ENCODE measurements at places on chromosomes 6 and 20.

DNA sequence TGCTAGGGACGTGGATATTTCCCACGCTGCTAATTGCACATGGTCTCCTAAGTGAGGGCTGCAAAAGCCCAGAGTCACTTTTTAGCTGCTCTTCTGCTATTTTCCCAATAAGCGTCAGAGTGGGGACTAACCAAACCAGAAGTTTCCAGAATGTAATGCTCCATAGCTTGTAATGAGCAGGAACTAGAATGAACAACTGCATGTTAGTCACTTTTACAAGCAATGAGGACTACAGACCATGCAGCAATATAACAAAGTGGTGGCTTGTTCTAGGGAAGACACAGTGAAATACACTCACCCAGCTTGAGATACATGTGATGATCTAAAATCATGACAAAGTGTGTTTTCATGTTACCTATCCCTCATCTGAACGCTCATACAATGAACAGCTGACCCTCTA, 314.1 kb upstream of the SGK1 start:
- no peak for DNase-seq

DNA sequence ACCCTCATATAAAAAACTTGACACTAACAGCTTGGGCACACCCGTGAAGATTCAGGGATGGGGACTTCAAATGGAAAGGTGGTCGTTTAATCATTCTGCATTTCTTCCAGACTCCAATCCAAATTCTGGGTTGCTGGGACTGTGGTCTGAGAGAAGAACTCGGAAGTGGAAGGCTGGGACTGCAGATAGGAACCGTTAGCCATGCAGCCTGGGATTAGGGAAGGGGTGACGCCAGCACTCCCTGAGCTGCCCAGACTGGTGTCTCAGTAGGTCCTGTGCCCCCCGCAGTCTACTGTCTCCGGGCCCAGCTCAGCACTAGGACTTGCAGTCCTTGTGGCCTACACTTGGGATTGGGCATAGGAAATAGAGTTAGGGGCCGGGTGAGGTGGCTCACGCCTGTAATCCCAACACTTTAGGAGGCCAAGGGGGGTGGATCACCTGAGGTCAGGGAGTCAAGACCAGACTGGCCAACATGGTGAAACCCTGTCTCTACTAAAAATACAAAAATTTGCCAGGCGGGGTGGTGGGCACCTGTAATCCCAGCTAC, 511 bp upstream of the CLIC1 start:
- no peak for DNase-seq

DNA sequence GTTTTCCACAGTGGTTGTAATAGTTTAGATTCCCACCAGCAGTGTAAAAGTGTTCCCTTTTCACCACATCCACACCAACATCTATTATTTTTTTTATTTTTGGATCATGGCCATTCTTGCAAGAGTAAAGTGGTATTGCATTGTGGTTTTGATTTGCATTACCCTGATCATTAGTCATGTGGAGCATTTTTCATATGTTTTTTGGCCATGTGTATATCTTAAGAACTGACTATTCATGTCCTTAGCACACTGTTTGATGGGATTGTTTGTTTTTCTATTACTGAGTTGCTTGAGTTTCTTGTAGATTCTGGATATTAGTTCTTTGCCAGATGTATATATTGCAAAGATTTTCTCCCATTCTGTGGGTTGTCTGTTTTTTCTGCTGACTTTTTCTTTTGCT, 820.1 kb downstream of the TENT5A start:
- no peak for DNase-seq

GRCh38 chr6:30895343-30895742, 11.0 kb downstream of the DDR1 start:
- no peak for DNase-seq

GRCh38 chr6:90216072-90216977, 80.3 kb downstream of the BACH2 start:
- no peak for DNase-seq

GRCh38 chr6:149608381-149608982, 40.0 kb downstream of the KATNA1 start:
- no peak for DNase-seq

DNA sequence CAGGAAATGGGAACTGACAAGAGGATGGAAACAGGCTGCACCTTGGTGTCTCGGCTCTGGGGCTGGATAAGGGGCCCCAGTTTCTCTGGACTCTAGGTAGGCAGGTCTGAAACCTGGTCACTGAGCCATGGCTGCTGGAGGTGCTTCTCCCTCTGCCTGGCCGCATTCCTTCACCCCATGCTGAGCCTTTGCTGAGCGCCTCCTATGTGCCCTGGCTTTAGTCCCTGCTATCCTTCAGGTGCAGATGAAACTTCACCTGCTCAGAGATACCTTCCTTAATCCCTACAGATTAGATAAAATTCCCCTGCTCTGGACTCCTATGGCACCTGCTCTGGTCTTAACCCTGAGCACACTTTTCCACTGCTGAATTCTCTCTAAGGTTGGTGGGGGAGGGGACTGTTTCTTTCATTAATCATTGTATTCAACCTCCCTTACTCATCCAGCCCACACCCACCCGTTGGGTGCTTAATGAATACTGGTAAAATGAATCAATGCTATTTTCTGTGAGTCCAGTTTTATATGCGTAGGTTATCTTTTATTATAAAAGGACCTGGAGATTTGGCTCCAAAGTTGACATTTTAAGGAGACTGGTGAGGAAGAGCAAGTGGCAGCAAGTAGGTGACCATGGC, 19.3 kb downstream of the MYLK4 start:
- DNase-seq: no peak

DNA sequence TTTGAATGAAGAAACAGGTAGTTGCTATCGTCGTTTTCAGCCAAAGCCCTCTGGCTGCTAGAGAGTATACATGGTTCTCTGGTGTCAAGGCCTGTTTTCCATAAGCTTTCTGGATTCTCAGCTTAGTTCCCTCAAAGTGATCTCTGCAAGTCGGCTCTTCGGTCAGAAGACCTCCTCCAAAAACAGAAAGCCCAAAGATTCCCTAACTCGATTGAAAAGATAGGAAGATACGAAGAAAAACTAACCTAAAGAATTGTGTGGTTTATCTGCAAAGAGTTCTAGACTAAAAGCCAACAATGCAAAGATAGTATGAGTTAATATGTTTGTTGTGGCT, 545 bp upstream of the ASCC3 start:
- peak; percentile 18 for DNase-seq

DNA sequence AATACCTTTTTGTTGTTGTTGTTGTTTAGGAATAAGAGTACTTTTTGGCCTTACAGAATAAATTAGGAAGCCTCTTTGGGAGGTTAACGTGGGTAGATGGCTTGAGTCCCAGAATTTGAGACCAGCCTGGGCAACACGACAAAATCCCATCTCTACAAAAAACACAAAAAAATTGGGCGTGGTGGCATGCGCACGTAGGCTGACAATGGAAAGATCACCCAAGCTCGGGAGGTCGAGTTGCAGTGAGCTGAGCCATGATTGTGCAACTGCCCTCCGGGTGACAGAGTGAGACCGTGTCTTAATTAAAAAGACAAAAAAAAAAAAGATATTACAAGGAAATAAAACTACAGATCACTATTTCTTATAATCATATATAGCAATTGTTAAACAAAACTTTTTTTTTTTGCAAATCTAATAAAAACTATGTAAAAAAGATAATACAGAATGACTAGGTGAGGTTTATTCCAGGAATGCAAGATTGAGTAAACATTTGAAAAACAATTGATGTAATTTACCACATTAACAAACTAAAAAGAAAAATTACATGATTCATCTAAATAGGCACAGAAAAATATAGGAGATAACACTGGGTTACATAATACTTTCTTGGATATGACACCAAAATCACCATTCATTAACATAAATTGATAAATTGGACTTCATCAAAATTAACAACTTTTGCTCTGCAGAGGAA, 43.6 kb upstream of the ASCC3 start:
- no peak for DNase-seq

DNA sequence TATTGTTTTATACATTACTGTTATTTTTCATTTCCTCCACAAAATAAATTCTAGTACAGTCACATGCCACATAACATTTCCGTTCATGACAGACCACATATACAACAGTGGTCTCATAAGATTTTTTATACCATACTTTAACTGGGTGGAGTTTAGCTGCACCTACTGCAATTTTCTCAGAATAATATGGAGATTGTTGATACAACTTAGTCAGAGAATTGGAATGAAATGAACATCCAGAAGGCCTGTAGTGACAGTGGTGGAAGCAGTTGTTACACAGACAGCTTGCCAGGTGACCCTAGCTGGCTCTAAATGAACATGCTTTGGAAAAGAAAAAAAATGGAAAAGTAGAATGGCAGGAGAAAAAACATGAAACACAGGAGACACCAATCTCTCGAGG, 183.2 kb upstream of the TCF21 start:
- DNase-seq: no peak

- peak; percentile 33 for DNase-seq
Observed at GRCh38 chr6:39114388-39114703, 640 bp downstream of the SAYSD1 start.

DNA sequence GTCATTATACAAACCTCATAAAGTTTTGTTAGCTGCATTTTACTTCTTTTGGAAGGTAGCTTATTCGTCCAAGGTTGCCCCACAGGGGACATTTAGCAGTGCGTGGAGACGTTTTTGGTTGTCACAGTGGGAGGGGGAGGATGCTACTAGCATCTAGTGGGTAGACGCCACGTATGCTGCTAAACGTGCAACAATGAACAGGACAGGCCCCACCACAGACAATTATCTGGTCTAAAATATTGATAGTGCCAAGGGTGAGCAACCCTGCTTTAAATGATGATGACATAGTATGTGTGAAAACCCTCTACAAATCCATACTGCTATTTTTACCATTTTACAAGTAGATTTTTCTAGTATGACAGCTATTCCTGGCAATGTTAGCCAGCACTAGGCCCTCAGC, 13.9 kb upstream of the GCNT2 start:
- no peak for DNase-seq

GRCh38 chr6:116035616-116036015, 25.1 kb downstream of the FRK start:
- no peak for DNase-seq

DNA sequence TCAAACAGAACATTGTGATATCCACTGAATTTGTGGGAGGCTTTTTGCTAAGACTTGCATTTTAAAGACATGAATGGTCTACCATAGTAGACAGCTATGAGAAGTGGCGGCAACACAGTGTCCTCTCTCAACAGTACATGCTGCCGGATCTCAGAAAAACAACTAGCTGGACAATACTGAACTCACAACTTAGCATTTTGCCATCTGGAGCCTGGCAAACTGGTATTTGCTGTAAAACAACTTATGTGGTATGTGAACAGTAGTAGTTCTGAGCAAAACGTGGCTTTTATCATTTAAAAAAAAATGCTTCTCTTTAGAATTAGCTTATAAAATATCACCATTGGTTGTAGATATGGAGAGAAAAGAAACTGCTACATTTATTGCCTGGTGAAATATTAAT, 3.3 kb upstream of the PXDC1 start:
- no peak for DNase-seq

- DNase-seq: no peak
Observed at GRCh38 chr20:24643731-24644626, 174.6 kb downstream of the SYNDIG1 start.

DNA sequence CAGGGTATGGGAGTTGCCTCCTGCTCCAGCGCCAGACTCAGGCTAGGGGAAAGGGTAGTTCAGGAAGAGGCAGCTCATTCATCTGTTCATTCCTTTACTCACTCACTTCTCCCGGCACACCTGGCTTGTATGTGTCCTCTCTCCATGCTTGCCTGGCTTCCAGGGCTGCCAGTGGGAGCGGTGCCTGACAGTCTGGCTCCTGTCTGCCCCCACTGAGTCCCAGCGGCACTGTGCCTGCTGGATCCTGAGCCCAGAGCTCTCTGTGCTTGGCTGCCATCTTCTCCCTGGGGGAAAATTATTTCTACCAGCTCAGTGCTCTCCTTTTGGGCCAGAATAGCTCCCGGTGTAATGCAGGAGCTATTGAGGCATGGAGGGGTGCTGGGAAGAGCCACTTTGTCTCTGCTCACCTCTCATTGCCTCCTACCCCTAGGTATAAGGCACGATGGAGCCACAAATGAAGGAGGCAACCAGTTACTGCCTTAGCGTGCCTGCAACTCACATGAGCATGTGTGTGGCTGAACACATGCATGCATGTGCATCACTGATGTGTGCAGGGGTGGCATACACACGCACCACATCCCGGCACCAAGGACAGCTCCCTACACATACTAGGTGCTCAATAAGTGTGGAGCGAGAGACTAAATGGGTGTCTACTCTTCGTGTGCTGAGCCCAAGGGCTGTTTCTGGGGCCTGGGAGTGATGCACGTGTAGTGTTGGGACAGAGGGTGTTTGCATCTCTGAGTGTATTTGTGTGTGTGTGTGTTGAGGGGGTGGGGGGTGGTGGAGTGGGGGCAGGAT, 46.6 kb downstream of the CDH22 start:
- DNase-seq: no peak

DNA sequence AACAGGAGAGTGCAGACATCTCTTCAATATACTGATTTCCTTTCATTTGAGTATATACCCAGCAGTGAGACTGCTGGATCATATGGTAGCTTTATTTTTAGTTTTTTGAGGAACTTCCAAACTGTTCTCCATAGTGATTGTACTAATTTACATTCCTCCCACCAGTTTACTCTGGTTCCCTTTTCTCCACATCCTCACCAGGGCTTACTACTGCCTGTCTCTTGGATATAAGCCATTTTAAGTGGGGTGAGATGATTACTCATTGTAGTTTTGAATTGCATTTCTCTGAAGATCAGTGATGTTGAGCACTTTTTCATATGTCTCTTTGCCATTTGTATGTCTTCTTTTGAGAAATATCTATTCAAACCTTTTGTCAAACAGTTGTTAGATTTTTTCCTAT, 64.9 kb upstream of the HMGCLL1 start:
- no peak for DNase-seq

- DNase-seq: no peak
Observed at GRCh38 chr6:156545931-156546330, 231.2 kb upstream of the ARID1B start.

- no peak for DNase-seq
Observed at GRCh38 chr6:169256518-169256917, 2.9 kb upstream of the THBS2 start.

DNA sequence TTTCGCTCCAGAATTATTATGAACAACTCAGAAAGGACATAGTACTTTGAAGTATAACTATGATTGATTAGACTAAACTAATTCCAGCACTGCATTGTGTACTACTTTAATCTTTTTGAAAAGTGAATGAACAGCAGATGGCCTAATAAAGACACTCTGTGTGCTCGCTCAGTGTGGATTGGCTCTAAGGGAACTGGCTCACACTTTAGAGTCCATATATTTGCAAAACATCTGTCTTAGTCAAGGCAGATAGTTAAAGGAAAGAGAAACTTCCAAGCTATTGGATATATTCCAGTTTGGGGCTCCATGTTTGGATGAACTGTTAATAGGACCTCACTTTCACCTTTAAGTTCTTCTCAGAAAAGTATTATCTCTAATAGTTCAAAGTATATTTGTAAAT, 218.9 kb downstream of the EYA4 start:
- DNase-seq: no peak
